ENCODE measurements at places on chromosomes 2 and 18.

DNA sequence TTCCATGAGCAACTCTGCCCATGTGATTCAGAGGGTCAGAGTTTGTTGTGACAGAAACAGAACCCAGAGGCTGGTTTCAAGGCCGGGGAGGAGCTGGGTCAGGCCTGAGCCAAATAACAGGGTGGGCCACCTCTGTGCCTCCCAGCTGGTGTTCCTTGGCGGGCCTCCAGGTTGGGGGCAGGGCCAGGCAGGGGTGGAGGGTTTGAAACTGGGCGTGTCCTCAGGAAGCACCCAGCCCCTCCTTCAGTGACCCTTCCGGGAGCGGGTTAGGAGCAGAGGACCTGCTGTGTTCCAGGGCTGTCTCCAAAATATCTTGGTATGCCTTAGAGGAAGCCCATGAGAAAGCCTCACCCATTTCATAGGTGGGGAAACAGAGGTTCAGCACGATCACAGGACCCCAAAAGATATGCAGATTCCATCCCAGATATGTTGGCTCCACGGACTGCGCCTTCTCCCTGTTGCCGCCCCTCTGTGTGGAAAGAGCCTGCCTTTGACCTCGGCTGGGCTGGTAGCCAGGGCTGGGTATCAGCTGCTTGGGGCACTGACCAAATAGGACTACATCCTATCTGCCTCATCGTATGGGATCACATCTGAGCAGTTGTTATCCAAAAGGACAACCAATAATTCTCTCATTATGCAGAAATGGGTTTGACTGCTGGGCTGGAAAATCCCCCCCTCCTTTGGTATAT, 74.8 kb upstream of the GLI2 start:
- no peak for DNase-seq

DNA sequence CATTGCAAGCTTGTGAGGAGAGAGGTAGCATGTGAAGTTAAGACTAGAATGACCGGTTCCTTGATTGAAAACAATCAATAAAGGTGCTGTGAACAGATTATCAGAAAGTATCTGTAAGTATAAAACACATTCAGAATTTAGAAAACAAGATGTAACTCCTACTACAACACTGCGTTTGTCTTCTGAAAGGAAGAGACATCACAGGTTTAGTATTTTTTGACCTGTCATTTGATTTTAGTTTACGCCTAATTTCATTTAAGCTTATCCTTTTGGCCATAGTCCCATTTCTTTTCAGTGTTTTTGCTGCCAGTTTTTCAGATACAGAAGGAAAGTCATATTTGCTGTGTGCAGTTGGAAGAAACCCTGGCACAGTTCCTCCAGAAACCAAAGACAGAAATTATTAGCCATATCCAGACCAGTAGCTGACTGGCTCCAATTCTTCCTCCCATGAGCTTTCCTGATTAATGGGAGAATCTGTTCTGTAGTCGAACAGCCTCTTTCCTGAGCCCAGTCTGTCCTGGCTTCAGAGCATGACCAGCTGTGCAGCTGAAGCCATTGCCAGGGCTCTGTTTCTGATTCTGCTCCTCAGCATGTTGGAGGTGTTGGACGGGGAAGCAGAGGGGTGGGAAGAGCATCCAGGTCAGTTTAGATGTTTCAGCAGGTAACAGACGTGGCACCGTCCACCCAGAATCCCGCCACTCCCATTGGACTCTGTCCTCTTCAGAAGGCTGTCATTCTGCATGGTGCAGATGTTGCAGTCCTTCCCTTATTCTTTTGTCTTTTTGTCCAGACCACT, 61.0 kb downstream of the CRIM1 start:
- no peak for DNase-seq

DNA sequence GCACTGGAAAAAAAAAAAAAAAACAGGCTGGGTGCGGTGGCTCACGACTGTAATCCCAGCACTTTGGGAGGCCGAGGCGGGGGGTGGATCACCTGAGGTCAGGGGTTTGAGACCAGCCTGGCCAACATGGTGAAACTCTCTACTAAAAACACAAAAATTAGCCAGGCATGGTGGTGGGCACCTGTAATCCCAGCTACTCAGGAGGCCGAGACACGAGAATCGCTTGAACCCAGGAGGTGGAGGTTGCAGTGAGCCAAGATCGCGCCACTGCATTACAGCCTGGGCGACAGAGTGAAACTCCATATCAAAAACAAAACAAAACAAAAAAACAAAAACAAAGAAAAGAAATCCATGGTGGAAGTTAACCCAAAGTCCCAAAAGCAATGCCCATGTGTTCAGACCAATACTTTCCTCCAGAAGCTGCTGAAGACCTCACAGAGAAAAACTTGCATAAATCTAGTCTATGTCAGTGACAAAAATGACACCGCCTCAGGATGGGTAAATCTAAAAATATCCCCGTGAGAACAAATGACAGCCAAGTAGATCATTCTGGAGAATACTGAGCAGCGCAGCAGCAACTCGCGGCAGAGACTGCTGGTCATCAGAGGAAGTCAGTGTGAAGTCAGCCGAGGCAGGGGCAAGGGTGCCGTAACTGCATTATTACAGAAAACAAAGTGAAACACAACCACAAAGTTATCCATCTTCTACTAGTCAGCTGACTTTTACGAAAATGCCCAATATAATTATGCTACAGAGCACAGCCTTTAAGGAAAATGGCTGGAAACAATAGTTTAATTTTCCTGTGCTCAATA, 41.0 kb downstream of the LPIN2 start:
- DNase-seq = no peak

DNA sequence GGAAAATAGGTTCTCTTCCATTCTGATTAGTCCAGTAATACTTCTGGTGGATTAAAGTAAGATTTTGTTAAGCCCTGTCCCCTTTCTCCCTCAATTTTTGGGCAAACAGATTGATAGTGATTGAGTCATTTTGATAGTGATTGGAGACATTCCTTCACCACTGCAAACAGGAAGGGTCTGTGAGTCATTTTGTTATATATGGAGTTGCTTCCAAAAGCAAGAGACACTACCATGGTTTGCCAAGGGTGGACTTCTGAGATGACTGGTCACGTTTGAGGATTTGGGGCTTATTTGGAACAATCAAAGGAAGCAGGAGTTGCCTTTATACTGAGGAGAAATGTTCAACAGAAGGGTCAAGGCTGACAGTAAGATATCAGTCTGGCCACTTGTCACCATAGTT, 249.9 kb downstream of the PARD3B start:
- no peak for DNase-seq

- peak; percentile 17 for DNase-seq
These were observed 14.7 kb downstream of the CAPN10 start for GRCh38 chr2:240601061-240601830.

DNA sequence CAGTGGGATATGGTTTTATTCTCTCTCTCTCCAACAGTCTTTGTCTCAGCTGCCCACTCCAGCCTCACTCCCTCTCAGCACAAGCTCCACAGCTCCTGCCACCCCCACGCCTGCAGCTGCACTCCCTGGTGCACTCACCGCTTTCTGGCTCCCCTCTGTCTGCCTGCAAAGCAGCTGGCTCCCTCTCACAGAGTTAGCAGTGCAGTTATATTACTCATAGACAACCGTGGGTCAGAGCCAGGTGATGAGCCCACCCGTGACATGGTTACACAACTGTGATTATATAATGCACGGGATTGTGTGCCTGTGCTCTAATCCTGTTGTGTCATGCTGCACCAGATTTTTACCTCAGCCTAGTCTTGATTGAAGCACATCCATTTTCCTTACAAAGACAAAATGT, 276.9 kb upstream of the CHAC2 start:
- peak; percentile 47 for DNase-seq

GRCh38 chr2:69034845-69035244, 21.9 kb downstream of the ANTXR1 start:
- no peak for DNase-seq

DNA sequence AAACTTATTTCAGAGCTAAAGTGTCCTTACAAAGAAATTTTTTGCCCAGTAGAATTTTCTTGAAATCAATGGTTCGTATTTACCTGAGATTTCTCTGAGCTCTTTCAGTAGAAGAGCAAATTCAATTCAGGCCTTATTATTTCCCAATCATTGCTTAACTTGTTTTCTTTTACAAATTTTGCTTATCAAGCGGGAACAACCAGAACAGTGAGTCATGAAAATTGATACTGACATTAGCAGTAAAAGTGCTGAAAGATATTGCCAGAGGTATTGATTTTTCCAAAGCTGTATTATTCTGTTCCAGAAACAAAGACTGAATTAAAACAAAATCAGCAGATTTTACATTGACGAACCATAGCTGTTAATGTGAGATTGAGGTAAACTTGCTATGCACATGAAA, 10.1 kb upstream of the RIOK3 start:
- DNase-seq = no peak

- no peak for DNase-seq
These were observed 778.1 kb upstream of the SOX11 start for GRCh38 chr2:4914036-4914435.

GRCh38 chr2:146229508-146230155, 1615.2 kb upstream of the ACVR2A start:
- no peak for DNase-seq

DNA sequence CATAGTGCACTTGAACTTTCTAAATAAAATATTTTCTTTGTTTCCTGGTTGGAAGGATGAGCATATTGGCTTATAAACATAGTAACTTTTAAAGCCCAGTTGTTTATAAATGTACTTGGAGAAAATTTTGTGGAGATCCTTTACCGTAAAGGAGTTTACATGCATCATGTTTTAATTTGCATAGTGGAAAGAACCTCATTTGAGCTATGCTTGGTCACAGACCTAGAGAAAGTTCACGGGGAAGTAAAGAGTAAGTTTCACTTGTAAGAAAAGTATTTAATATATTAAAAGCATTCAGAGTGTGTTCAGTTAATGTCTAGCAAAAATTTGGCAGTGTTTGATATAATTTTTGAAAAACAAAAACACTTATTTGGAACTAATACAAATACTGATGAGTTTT, 45.3 kb downstream of the PIKFYVE start:
- no peak for DNase-seq

DNA sequence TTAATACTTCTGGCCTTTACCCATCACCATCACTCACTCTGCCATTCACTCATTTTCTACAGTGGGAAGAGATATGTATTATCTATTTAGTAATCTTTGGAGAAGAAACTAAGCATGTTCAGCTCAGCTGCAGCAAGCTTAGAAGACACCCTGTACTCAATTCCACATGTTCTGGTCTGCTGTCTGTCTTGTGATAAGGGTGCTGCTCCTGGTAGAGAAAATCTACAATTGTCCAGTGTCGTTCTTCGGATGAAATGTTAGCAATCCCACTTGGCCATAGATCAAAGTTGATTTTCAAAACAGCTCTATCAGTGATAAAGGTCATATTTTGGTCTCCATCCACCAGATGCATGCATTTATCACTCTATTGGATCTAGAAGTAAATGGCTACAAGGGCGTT, 337.1 kb downstream of the LRRTM4 start:
- no peak for DNase-seq

DNA sequence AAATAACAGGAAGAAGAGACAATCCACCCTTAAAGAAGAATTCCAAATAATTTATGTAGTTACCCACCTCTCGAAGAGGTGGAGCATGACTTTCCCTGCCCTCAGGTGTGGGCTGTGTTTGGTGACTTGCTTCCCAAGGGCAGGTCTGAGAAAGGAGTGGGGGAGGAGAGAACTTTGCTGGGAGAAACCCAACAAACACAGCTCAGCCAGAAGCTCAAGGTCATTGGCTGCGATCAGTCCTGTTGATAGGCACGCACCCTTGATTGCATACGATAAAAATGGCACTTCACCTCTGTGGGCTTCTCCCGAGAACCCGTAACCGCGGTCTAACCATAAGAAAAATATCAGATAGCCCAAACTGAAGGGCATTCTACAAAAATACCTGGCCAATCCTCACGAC, 157.5 kb upstream of the ID2 start:
- no peak for DNase-seq

- DNase-seq = no peak
These were observed 193.2 kb downstream of the BCL2 start for GRCh38 chr18:63126134-63127069.

DNA sequence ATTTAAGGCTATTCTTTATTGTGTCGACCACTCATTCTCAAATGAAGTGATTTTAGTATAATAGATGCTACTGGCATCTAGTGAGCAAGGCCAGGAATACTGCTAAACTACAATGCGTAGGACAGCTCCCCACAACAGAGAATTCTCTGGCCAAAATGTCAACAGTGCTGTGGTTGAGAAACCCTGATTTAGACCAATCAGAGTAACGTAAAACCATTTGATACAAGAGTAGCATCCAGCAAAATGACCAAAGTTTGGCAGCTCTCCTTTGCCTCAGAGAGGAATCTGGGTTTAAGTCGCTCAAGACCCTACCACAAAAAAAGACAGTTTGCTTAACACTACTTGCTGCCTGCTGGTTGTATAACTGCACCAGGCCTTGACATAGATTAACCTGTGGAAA, 37.0 kb upstream of the TTN start:
- DNase-seq = peak; percentile 36

GRCh38 chr18:2237706-2238105, 333.6 kb downstream of the METTL4 start:
- no peak for DNase-seq

GRCh38 chr2:159213296-159213695, 73.2 kb downstream of the WDSUB1 start:
- no peak for DNase-seq

DNA sequence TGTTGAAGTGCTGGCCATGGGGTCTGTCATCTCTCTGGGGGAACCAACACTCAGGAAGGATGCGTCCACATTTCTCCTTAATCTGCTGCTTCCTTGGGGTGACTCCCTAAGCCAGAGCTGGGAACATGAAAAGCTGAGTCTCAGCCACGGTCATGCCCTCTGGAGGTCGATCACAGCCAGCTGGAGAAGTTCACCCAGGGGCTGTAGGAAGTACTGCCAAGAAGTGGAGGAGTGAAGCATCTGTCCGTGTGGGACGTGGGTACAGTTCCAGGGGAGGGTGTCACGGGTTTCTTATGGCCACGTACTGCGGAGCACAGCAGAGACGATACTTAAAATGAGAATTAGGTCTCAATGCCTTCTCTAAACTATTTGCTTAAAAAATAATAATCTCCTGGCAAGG, 42.4 kb upstream of the IGFBP2 start:
- DNase-seq = peak; percentile 55

- no peak for DNase-seq
These were observed 252.5 kb upstream of the SP5 start for GRCh38 chr2:170462433-170463205.

DNA sequence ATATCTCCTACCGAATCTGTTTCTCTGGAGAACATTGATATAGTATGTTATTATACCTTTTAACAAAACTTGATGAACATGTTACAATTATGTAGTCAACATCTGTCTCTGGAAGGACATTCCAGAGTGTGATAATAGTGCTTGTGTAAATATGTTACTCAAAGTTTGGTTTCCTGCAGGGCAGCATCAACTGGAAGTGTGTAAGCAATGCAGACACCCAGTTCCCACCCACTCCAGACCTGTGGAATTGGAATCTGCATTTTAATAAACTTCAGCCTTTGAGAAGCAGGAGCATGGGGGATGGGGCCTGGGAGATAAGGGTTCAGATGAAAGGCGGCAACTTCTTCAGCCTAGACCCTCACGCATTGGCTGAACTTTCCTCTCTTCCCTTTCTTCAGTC, 398.9 kb downstream of the RND3 start:
- no peak for DNase-seq

GRCh38 chr2:161139098-161139987, 20.9 kb upstream of the TANK start:
- DNase-seq = no peak

- no peak for DNase-seq
These were observed 217.6 kb upstream of the THUMPD2 start for GRCh38 chr2:39996653-39997080.

GRCh38 chr2:182242609-182243008, 184.2 kb downstream of the PDE1A start:
- DNase-seq = no peak

Measured in left hindlimb (tissue), 1 donor.